Brain microvascular endothelial cell (primary cell): ENCODE measurements at places on chromosomes 7 and 10.

GRCh38 chr10:66294538-66294937 is 631.3 kb upstream of the LRRTM3 start:
- DNase-seq: no peak

DNA sequence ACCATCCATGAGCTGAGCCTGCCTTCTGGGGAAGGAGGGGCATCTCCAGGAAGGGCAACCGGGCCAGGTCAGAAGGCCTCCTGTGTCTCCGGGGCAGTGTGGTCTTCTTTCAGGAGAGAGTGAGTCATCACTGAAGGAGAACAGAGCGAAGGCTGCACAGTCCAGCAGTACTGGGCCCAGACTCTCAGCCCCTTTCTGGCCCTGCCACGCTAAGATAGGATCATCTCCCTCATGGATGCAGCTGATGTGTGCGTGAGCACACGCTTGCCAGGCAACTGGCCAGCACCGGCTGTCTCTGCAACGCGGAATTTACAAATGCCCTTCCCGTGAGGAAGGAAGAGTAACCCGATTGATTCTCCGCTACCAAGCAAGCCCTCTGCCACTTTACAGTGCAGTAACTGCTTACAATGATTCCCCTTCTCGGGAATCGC is 328.2 kb downstream of the TNS3 start:
- peak; percentile 52 for DNase-seq

GRCh38 chr7:24464861-24465260 is 108.4 kb upstream of the PALS2 start:
- no peak for DNase-seq

- DNase-seq: no peak
Observed at GRCh38 chr10:23196915-23197314, 4.8 kb downstream of the PTF1A start.

DNA sequence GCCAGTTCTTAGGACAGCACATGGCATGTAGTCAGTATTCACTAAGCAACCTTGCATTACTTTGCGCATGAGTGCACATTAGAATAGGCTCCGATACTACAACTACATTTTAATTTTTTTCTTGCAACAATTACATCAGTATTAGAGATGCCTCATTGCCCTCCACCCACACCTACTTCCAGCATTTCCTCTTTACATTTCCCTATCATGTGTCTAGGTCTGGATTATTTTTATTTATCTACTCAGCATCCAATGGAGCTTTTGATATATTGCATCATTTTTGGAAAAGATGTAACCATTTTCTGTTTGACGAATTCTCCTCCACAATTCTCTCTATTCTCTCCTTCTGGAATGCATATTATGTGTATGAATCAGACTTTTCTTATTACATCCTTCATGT is 258.2 kb upstream of the GLI3 start:
- DNase-seq: no peak

- DNase-seq: peak; percentile 65
Observed at GRCh38 chr7:119175911-119176627, 951.6 kb downstream of the ANKRD7 start.

DNA sequence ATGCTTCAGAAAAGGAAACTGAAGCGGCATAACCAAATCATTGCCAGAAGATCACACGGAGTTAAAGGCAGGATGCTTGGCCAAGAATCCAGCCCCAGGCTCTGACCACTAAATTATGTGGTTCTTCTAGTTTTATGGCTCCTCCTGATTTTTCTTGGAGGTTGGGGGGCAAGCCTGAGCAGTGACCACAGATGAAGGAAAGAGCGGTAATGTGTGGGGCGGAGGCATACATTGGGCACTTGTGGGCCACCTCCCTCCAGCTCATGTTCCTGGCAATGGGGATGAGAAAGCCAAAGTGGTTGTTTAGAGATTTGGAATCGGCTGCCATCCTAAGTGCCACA is 3.2 kb downstream of the TRPV6 start:
- DNase-seq: no peak

GRCh38 chr7:139918480-139918879 is 89.4 kb downstream of the TBXAS1 start:
- DNase-seq: no peak

DNA sequence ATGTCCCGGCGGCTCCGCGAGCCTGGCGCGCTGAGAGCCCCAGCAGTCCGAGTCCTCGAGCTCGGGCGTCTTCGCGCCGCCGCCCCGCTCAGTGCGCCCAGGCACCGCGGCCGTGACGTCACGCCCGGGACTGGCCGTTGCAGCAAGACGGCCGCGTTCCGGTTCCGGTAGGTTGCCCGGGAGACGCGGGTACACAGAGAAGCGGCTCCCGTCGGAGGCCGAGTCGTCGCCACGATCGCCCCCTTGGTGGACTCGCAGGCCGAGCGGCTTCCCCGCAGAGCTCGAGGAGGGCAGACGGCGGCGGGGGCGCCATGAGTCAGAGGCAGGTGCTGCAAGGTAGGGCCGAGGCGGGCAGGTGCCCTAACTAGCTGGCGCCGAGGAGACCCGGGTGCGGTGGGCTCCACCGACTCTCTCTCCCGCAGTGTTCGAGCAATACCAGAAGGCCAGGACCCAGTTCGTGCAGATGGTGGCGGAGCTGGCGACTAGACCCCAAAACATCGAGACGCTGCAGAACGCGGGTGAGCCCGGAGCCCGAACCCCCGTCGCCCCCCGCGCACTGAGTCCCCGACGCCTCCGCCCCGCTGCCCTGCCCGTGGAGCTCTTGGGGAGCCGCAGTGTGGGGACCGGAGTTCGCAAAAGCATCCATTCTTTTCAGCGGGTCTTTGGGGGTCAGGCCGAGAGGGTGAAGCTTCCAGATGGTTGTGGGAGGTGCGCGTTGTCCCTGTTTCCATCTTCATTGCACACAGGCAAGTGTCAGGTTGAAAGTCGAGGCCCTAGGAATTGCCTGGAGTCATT is at the start of gene SPAG6:
TSS of gene SPAG6 (plus strand) at position 196 of the 795 bp plus-strand sequence. CDS start at position 312, 116 bp downstream.
- DNase-seq: no peak

- no peak for DNase-seq
Observed at GRCh38 chr7:139095194-139095659, 14.3 kb downstream of the ZC3HAV1 start.

DNA sequence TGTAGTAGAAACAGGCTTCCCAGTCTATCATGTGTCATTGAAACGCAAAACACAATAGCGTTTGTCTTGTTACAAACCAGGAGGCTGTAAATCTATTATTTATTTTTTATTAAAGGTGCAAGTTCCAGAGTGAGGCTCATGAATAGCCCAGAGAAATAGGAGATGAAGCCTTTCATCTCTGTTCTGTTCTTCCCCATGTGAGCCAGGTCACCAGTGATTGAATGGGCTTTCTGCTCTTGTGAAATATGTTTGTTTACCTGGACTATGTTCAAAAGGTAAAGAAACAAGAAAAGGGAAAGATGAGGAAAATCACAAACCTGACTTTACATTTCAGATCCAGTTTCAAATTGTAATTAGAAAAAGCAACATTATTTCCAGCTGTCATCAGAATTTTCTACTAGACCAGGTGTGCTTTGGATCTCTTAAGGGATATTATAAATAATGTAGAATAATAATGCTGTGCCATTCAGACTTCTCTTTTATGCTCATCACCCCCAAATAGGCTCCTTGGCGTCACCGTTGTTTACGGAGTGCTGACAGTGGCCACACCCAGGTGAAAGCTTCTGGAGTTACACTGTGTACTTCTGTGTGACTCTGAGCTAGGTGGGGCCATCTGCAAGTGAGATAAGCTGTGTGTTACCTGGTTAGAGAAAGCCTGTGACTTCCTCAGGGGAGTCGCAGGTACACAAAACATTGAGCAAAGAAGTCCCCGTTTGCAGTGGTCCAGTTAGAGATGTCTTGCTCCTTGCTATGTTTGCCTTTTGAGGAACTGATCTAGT is 274.9 kb downstream of the SDK1 start:
- DNase-seq: no peak

DNA sequence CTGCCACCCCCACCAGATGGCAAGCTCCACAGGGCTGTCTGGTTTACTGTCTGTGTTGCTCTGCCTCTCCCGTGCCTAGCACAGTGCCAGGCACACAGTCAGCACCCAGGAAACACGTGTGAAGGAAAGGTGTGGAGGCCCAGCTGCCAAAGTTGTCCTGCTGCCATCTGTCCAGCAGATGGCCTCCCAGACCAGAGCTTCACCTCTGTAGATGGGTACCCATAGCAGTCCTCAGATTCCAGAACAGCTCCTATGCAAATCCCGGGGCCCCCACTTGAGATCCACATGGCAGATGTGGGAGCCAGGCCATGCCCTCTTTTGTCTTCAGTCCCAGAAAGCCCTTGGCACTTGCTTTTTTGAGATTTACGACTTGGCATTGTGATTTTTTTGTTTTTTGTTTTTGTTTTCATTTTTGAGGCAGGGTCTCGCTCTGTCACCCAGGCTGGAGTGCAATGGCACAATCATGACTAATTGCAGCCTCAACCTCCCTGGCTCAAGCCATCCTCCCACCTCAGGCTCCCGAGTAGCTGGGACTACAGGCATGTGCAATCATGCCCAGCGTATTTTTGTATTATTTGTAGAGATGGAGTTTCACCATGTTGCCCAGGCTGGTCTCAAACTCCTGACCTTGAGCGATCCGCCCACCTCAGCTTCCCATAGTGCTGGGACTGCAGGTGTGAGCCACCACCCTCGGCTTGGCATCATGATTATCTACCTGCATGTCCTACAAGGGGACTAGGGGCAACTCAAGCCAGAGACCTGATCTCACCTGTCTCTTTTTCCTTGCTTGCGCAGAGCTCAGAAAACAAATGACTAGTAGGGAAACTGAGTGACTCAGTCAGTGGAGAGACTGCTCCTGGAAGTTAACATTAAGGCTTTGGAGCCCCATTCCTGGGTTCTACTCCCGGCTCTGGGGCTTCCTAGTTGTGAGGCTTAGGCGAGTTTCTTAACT is 16.9 kb upstream of the PALD1 start:
- peak; percentile 56 for DNase-seq

DNA sequence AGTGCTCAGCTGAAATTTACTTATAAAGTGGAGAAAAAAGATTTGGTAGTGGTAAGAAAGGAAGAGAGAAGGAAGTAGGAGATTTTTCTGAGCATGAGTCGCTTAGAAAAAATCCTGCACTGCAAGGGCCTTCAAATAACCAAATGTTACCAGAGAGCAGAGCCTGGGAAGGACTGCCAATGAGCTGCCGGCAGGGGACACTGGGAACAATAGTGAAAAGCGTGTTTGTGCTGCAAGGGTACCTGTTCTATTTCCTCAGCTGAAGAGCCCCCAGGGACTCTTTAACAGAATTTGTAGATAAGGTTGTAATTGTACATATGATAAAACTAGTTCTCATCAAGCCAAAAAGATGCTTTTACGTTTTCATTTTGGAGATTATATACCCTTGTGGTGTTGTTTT is 696.3 kb upstream of the C7orf33 start:
- DNase-seq: peak; percentile 2

DNA sequence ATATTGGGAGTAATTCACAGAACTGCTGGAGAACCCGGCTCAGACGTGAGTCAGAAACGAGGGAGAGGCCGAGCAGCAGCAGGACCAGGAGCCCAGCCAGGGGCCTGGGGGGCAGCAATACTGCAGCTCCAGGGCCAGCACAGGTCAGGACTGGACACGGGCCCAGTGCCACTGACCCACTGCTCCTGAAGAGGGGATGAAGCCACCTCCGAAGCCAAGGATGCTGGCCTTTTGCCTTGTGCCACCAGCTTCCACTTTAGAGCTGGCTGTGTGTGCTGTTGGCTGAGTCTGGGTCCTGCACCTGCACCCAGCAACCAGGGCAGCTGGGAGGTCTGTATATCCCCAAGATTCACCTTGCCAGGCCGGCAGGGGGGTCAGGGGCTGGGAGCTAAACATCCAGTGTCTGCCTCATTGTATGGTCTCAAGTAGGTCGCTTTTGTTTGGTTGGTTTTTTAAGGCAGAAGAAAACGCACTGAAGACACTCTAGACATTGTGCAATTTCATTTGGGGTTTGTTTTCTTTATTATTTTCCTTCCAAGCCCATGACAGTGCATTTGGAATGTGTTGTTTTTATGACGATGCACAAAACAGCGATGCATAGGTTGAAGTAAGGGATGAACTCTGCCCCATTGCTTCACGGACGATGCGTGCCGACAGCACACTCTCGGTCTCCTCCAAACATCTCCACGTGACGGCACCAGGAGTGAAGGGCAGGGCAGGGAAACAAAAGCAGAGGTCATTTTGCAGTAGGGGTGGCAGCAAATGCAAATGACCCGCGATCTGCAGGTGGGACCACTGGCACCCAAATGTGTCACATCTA is 27.7 kb upstream of the INSIG1 start:
- DNase-seq: peak; percentile 73

- no peak for DNase-seq
Observed at GRCh38 chr10:90126256-90126595, 424.8 kb downstream of the KIF20B start.

DNA sequence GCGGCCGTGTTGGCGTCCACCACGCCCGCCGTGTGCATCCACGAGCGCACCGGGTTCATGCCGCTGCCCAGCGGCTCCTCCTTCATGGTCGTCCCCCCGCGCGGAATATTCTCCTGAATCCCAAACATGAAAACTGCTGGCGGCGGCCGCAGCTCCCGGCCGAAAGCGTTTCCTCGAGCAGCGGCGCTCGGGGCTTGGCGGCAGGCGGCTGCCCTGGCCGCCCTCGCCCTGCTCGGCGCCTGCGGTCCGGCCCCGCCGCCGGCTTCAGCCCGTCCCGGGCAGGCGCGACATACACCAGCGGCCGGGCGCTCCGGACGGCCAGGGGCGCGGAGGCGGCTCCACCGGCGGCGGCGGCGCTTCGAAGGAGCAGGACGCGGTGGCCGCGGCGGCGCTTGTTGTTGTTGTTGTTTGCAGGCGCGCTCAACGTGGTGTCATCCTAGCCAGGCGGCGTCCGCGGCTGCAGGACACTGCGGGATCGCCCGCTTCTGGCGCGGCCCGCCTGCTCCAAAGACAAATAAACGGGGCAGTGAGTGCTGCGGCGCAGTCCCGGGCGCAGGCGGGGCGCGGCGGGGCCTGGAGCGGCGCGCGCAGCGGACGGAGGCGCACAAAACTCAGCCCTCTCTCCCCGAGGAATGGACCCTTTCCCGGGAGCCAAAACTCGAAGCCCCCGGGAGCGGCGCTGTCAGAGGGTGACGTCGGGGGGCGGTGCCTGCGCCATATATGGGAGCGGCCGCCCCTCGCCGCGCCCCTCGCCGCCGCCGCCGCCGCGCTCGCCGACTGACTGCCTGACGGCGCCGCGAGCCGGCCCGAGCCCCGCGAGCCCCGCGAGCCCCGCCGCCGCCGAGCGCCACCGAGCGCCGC is at the start of gene EBF3:
TSS of gene EBF3 (minus strand) at position 634 of the 861 bp plus-strand sequence. CDS start at position 128, 506 bp downstream.
- DNase-seq: peak; percentile 18

GRCh38 chr10:6348096-6348874 is 145.6 kb downstream of the PFKFB3 start:
- DNase-seq: peak; percentile 1

DNA sequence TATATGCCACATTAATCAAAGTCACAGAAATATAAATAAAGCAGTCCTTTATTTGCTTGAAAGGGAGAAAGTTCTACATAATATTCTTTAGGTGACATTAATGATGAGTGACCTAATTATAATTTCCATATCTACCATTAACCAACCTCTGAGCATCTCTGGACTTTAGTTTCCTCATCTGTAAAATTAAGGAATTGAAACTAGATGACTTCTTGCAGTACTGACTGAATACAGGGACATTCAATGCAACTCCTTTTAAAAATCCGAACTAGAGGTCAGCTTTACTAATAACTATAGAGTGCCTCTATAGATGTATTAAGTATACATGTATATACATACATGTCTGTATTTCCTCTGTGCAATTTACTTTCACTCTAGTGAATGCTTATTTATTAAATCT is 3.9 kb downstream of the FMC1 start:
- DNase-seq: no peak

GRCh38 chr10:5604961-5605360 is 61.4 kb downstream of the ASB13 start:
- no peak for DNase-seq
